Stimulated activated CD8-positive, alpha-beta memory T cell treated with anti-CD3 and anti-CD28 coated beads, Interleukin-12 subunit alpha, Interleukin-12 subunit beta, amount 100 ng/mL, for 4 hours (primary cell): ENCODE measurements at places on chromosomes 7 and 10.

DNA sequence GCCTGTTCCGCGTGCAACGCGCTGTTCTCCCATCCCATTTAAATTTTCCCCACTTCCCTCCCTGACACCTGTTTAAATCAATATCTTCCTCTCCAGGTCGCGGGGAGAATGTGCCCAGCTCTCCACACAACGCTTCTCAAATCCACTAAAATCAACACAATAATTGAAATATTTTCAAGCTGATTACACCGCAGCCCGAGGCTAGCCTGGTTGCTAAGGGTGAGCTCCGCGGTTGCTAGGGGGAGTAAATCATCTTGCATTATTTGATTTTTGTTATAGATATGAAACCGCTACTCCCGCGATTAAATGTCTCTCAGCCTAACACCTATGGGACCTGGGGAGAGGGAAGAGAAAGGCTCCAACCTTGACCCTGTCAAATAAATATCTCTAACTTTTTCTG is 36.2 kb downstream of the UNCX start:
- DNase-seq: no peak

DNA sequence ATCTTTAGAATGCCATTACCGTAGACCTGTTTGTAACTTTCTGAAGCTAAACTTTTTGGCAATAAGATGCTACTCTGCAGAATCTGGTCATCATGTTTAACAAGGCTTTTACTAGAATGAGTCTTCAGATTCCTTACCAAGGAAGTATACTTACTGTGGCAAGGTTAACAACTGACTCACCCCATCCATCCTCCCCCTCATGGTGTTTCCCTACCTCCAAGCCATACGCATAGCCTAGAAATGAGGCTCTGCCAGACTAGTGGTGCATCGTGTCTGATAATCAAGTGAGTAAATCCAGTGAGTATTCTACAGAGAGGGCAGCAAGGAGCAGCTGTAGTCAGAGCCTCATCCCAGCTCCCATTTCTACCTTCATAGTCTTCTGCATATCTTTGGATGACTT is 223.6 kb downstream of the IPMK start:
- DNase-seq: no peak

DNA sequence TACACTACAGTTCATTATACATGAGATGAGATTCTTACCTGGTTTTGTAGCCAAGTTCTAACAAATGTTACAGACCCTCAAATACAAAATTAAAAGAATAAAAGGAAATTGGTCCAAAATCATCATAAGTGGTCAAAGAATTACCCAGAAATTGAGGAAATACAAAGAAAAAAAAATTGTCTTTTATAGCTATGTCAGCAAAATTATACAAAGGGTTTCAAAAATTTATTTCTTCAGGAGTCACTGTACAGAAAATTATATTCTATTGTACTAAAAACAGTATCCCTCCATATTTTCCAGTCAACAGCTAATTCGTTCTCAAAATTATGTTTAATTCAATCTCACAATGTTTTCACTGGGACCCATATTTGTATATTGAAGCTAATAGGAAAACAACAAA is 14.3 kb downstream of the PPP1R3A start:
- DNase-seq: no peak

- peak; percentile 43 for DNase-seq
These were observed 41.5 kb upstream of the BNIP3 start for GRCh38 chr10:132023092-132023811.

GRCh38 chr10:114541081-114541796 is 116.8 kb downstream of the ABLIM1 start:
- peak; percentile 50 for DNase-seq

- DNase-seq: no peak
These were observed 212.8 kb upstream of the PODXL start for GRCh38 chr7:131769241-131769640.

DNA sequence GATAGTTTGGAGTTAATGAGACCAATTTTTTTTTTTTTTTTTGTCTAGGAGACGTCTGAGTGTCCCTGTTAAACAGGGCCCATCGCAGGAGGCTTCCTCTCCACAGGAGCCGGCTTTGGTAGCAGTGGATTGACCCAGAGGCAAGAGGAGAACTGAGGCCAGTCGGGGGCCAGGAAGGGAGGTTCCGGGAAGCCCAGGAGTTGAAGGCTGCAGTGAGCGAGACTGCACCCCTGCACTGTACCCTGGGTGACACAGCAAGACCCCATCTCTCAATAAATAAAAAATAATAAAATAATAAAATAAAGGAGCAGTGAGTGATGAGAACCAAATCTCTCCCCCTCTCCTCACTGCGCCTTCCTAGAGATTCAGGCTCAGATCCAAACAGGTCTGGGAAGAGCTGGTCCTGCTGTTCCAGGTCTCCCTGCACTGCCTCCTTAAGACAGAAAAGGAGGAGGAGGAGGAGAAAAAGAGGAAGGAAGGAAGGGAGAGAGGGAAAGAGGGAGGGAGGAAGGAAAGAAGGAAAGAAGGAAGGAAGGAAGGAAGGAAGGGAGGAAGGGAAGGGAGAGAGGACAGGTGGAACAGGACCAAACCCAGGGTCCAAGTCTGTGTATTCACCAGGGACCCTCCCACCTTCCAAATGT is 3.5 kb downstream of the MNX1 start:
- DNase-seq: no peak

DNA sequence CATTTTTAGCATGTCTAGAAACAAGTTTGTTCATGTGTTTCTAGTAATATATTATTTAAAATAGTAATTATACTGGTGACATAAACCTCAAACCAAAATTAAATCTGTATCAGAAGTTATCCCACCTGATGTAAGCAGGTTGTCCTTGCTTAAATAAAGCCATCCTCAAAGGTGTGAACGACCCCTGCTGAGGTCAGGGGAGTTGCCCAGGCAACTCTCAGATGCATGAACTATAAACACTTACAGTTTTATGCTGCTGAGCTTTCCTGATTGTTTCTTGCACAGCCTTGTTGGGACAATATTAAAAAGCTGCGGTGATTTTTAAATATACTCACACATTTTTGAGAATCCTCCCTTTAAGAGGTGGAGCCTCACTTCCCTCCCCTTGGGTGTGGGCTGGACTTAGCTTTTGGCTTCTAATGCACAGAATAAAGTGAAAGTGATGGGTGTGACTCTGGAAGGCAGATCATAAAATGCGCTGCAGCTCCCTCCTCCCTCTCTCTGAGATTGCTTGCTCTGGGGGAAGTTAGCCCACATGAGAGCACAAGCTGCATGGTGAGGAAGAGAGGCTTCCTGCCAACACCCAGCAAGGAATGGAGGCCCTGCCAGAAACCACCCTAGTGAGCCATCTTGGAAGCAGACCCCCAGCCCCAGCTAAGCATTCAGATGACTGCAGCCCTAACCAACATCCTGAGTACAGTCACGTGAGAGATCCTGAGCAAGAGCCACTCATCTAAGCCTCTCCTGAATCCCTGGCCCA is 152.7 kb downstream of the SKIDA1 start:
- DNase-seq: no peak

DNA sequence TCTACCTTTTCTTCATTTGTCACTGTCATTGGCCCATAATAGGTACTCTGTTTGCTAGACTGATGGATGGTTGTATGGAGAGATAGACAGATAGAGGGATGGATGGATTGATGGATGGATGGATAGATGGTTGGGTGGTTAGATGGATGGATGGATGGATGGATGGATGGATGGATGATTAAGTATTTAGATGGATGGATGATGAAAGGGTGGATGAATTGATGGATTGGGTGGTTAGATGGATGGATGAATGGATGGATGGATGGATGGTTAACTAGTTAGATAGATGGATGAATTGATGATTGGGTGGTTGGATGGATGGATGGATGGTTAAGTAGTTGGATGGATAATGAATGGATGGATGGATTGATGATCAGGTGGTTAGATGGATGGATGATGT is 334.7 kb upstream of the AUTS2 start:
- DNase-seq: no peak

DNA sequence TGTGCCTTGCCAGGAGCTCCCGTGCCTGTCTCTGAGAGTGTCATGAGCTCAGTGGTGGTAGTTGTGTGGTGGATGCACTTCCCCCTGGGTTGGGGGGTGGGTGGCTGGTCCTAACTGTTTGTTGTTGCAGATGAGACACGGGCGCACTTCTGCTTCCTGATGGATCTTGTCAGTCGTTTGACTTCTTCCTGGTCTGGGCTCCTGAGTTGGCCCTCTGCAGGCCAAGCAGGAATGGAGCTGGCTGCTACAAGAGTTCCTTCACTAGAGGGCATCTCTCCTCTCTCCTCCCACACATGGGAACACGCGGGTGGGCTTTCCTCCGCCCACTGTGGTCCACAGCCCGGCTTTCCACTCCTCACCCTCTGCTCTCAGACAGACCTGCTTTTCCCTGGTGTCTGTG is 82.0 kb downstream of the BMS1 start:
- DNase-seq: no peak

- no peak for DNase-seq
These were observed 428.9 kb downstream of the TNS3 start for GRCh38 chr7:47153058-47153457.

GRCh38 chr7:24690251-24690650 is 67.0 kb downstream of the GSDME start:
- no peak for DNase-seq

DNA sequence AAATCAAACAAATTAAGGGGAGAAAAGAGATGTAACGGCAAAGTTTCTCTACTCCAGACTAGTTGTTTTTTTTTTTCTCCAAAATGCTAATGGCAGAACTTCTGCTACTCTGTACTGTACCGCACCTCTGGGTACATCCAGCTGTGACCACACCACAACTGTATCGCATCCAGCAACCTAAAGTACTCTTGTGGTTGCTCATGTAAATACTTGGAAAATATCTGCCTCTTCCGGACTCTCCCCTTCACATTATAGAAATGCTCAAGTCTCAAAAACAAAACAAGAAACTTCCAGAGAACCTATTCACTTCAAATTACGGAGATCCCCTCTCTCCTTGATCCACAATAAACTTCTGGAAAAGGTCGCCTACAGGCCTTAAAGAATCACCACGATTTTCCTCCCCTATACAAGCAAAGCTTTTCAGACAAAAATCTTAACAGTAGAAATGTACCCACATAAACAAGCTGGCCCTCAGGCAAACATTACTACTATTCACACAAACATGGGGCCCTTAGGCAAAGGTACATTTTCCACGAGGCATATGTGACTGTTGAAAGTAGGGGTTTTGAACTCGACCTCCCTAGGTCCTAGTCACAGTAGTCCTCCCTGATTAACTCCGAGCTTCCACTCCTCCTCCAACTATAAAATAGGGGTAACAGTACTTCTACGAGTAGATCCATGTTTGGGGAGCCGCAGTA is 222.9 kb upstream of the MKLN1 start:
- no peak for DNase-seq

GRCh38 chr10:133013463-133013862 is 71.1 kb upstream of the CFAP46 start:
- DNase-seq: no peak

GRCh38 chr7:107718456-107719193 is 25.3 kb upstream of the CBLL1 start:
- DNase-seq: no peak

- no peak for DNase-seq
These were observed 68.5 kb downstream of the SLC35B4 start for GRCh38 chr7:134248196-134248595.

GRCh38 chr10:35696392-35697287 is 54.5 kb upstream of the FZD8 start:
- no peak for DNase-seq
